ENCODE measurements at places on chromosomes 16 and 17. TPM values are rescaled to one million over a fixed set of nuclear protein-coding genes. Genes with fewer than 3 reads are reported as not detected.

Gene PRKCB
- polyA plus RNA-seq, result 3.8 TPM

- DNase-seq, result no peak
Observed at GRCh38 chr16:68492543-68493411, 44.5 kb upstream of the SMPD3 start.

- DNase-seq, result no peak
Observed at GRCh38 chr16:35170610-35171009, 1711.2 kb downstream of the TP53TG3F start.

DNA sequence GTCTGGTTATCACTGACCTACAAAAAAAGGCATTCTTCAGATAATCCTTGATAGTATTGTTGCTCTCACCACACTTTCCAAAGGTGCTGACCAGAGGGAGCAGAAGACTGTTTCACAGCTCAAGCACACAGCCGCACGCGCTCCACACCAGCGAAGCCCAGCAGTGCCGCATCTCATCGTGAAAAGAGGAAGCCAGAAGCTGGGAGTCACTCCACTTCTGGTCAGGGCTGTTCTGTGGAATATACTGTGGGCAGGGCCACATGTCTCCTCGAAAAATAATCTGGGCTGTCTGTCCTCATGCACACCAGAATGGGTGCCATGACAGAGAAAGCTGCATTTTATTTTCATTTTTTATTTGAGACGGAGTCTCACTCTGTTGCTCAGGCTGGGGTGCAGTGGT, 7.3 kb upstream of the PRSS36 start:
- DNase-seq, result no peak

DNA sequence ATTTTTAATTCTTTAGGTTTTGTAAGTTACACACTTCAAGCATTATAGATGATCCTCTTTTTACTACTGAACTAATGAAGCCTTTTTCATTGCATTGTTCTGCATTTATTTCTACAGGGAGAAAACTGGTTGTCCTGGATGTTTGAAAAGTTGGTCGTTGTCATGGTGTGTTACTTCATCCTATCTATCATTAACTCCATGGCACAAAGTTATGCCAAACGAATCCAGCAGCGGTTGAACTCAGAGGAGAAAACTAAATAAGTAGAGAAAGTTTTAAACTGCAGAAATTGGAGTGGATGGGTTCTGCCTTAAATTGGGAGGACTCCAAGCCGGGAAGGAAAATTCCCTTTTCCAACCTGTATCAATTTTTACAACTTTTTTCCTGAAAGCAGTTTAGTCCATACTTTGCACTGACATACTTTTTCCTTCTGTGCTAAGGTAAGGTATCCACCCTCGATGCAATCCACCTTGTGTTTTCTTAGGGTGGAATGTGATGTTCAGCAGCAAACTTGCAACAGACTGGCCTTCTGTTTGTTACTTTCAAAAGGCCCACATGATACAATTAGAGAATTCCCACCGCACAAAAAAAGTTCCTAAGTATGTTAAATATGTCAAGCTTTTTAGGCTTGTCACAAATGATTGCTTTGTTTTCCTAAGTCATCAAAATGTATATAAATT, 53.0 kb downstream of the TUBD1 start:
- DNase-seq, result no peak

- DNase-seq, result no peak
Observed at GRCh38 chr17:81060416-81060815, 25.5 kb downstream of the BAIAP2 start.

Gene CETP
- polyA plus RNA-seq, result 10.0 TPM

Gene SMPD3
- polyA plus RNA-seq, result 2.2 TPM
